ENCODE measurements at places on chromosomes 13 and 19.

DNA sequence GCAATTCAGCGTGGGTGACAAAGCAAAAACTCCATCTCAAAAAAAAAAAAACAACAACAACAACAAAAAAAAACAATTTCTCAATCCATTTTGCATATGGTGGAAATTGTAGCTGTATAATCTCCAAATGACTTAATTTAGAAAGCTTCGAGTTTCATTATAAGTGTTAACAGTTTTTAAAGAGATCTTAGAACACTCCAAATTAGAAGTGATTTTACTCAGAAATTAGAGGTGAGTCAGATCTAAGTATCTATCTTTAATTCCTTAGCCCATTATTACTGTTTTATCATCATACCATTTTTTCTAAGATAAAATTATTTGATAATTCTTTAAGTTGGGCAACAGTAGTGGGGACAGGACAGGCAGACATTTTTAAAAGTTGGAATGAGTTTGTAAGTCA, 60.5 kb downstream of the ZMYM2 start:
- no peak for DNase-seq

DNA sequence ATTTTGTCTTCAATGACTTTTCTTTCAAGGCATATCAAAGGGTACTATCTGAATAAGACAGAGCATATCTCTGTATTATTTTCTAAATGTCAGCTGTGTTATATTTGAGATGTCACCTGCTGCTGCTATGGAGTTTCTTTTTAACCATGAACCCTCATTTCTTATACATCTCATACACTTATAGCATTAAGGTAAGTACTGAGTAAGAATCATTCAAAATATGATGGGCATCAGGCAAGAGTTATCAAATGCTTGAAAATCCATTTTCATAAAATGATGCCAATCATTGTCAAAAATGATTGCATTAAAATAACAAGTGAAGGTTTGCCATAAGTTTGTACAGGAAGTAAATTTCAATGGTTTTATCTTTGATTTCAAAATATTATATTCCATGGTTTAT, 2005.0 kb upstream of the PCDH20 start:
- no peak for DNase-seq

DNA sequence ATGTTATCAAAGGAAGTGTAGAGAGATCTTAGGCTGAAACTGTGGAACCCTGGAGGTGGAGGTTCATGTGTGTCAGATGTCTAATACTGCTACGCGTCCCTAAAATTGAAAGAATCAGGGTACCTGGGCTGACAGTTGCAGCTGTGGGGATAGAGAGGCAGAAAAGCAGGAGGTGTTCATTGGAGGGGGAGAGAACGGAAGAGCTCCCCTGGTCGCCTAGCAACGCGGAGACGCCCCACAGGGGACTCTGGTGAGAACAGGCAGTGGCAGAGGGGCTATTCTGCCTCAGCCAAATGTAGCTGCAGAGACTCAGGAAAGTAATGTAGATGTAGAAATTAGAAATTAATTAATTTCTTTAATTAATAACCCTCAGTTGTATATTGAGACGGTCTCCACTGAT, 10.1 kb upstream of the ZNF835 start:
- no peak for DNase-seq

GRCh38 chr13:86882107-86882506, 789.1 kb upstream of the SLITRK5 start:
- no peak for DNase-seq

- peak; percentile 62 for DNase-seq
These were observed 9.2 kb upstream of the FBN3 start for GRCh38 chr19:8158411-8159074.

GRCh38 chr19:16001481-16002312, 52.9 kb downstream of the OR10H4 start:
- DNase-seq: no peak

DNA sequence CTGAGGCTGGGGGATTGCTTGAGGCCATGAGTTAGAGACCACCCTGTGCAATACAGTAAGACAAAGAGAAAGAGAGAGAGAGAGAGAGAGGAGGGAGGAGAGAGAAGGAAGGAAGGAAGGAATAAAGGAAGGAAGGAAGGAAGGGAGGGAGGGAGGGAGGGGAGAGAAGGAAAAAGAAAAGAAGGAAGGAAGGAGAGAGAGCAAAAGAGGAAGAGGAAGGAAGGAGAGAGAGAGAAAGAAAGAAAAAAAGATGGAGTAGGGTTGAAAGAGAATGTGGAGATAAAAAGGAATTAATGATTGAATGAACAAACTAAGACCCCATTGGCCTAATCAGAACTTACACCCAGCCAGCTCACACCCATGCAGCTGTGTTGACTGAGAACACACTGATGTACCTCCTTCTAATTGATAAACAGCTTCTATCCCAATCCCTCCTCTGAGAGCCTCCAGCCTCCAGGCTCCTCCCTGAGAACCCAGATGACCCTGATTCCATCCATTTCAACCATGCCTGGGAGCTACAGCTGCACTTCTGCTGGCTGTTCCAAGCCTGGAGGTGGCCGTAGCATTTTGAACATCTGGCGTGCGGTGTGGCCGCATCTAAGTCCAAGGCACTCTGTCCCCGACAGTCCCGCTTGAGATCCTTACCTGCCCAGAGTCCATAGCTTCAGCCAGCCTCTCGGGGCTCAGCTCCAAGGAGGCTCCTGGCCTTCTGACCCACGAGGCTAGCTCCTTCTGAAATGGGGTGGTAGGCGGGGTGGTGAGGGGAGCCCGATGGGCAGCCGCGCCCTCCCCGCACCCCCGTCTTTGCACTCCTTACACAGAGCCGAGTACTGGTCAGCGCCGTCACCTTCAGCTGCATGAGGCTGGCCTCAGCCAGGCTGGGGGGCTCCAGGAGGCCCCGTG, 1.1 kb downstream of the PRODH2 start:
- DNase-seq: no peak

DNA sequence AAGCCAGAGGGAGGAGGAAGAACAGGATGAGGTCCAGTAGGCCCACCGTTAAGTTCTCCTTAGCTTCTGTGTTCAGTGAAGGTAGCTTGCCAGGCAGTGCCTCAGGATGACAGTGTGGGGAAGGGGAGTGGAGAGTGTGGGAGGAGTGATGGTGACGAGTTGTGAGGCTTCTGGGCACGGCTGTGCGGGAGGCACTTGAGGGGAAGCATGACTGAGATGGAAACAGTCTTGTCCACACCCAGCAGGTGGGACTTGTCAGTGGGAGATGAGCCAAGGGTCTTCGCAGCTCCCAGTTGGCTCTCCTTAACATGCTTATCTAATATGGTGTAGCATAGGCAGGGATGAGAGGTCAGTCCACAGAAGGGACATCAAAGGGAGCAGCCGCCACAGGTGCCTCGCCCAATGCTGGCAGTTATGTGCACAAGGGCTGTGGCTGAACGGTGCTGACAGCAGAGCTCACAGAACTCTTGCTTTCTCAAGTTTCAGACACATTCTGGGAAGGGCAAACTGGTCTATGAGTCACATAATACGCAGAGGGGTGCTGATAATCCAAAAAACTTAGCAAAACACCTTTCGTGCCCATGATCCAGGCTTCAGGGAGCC, 47.5 kb downstream of the OXGR1 start:
- no peak for DNase-seq

GRCh38 chr19:33298146-33298911, 4.0 kb downstream of the CEBPA start:
- DNase-seq: no peak

- no peak for DNase-seq
These were observed 36.8 kb downstream of the VAV1 start for GRCh38 chr19:6809262-6809661.

- no peak for DNase-seq
These were observed 127.8 kb upstream of the SPATA13 start for GRCh38 chr13:24032674-24033073.

DNA sequence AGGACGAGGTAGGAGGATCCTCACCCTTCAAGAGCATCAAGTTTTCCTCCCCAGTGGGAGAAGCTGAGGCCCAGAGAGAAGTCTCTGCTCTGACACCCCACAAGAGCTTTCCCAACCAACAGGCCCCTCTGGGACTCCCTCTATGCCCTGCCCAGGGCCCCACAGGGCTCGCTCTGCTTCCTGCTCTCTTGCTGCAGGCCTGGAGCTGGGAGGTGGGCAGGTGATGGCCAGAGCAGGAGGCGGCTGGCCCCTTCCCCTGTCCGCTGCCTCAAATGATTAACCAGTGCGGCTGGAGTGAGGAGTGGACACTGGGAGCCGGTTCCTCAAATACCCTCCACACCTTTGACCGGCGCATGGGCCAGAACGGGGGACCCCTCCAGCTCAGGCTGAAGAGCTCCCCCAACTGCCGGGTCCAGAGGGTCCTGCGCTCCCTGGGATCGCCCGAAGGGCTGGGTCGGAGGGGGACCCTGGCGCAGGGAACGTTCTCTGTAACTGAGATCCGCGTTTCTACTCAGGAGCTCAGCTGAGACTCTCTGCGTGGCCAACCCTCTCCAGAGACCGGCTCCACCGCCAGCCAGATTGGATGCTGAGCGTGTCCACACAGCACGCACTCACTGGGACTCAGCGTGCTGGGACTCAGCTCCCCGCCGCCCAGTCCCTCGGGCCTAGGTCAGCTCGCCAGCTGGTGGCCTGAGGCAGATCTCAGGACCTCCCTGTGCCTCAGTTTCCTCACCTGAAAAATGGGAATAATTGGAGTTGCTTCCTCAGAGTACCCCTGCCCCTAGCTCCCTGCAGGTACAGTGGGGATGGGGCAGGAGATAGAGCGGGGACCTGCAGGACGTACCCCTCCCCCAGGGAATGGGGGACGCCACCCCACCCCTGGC, 6.7 kb upstream of the ONECUT3 start:
- DNase-seq: no peak

- no peak for DNase-seq
These were observed 614 bp upstream of the PNMA8A start for GRCh38 chr19:46471811-46472543.

GRCh38 chr19:15212711-15213110, 11.9 kb upstream of the NOTCH3 start:
- DNase-seq: no peak

GRCh38 chr19:17775991-17776803, 18.7 kb upstream of the B3GNT3 start:
- DNase-seq: no peak

DNA sequence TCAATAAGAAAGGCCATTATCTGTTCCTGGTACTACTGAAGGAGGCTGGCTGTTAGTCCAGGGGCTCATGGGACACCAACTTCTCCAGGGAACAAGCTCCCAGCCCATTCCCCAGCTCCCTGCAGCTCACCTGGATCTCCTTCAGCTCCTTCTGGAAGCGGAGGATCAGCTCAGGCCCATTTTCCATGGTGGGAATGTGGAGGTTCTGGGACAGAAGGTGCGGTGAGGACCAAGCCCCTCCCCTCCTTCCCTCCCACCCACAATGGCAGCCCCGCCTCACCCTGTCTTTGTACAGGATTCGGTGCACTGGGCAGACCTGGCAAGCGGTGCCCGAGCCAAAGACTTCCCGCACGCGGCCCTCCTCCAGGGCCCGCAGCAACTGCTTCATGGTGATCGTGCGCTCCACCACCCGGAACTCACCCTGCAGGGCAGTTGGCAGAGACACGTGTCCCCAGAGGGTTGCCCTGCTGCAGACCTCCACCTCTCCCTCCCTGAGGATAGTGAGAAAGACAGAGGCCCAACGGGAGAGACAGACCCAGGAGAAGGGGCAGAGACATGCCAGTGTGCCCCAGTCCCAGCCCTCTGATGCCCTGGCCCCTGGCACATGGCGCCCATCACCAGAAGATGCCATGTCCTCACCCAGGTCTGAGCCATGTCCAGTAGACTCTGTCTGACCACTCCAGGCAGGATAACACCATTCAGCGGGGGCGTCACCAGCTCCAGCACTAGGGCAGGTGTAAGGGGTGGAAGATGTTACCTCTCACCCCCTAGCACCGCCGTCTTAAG, 14.3 kb downstream of the BCAT2 start:
- no peak for DNase-seq

DNA sequence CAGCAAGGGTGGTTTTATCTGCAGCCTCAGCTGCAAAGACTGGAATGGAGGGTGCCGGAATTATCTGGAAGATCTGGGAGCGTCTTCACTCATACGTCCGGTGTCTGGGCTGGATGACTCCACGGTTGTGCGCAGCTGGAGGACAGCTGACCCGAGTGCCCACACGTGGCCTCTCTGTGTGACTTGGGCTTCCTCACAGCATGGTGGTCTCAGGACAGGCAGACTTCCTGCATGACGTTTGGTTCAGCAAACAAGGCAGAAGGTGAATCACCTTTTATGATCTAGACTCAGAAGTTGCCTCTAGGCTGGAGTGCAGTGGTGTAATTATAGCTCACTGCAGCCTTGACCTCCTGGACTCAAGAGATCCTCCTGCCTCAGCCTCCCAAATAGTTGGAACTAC, 33.2 kb downstream of the CACNG6 start:
- no peak for DNase-seq

DNA sequence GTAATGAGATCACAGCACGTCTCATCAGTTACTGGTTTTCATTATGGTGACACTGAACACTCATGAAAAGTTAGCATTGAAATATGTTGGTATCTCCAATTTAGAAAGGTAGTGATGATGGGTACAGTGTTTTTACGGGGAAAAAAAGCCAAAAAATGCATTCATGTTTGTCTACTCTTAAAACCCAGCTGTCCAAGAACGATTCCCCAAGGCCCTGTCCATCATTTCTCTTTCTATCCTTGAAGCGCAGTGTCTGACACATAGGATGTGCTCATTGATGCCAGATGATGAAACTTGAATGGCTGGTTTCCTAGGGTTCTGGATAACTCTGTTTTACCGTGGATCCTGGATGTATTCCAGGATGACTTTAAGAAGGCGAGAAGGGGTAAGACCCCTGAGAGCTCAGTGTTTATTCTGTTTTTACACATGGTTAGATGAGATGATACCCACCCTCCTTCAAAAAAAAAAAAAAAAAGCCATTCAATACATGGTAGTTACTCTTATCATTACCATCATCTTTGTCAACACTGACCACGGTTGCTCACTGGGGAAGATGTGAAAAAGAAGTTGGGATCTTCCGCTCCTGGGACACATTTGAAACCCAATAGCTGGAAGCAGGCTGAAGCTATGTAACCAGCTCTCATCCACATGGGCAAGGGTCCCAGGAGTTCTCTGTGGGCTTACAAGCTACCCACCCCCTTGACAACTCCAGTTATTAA, 22.5 kb downstream of the SERP2 start:
- no peak for DNase-seq

DNA sequence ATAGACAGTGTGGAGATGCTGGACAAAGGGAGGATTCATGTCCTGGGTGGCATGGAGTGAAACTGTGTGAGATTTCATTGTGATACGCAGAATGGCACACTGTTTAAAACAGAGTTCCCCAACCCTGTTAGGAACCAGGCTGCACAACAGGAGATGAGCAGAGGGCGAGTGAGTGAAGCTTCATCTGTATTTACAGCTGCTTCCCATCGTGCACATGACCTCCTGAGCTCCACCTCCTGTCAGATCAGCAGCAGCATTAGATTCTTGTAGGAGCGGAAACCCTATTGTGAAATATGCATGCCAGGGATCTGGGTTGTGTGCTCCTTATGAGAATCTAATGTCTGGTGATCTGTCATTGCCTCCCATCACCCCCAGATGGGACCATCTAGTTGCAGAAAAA, 72.5 kb downstream of the RAP2A start:
- no peak for DNase-seq

DNA sequence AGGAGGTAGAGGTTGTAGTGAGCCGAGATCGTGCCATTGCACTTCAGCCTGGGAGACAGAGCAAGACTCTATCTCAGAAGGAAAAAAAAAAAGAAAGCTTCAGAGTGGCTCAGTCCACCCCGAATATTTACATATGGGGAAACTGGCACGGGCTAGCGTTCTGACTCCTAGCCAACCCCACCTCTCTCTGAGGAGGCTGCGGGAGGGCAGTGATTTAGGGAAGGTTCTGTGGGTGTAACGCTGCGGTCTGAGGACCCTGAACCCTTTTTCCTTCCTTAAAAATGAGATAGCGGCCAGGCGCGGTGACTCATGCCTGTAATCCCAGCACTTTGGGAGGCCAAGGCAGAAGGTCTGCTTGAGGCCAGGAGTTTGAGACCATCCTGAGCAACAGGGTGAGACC, 5.0 kb downstream of the LRRC25 start:
- DNase-seq: no peak
